ENCODE measurements at places on chromosomes 3 and 15. TPM values are rescaled to one million over a fixed set of nuclear protein-coding genes. Genes with fewer than 3 reads are reported as not detected.

- DNase-seq, result no peak
Measured at GRCh38 chr3:11204697-11205348, 50.5 kb downstream of the HRH1 start.

- no peak for DNase-seq
Measured at GRCh38 chr15:90581771-90582352, 52.1 kb downstream of the CRTC3 start.

GRCh38 chr15:49741712-49742111, 120.9 kb downstream of the DTWD1 start:
- no peak for DNase-seq

- no peak for DNase-seq
Measured at GRCh38 chr15:62464705-62465104, 299.6 kb upstream of the C2CD4B start.

GRCh38 chr3:15646851-15647511, 45.4 kb downstream of the BTD start:
- DNase-seq, result no peak

- no peak for DNase-seq
Measured at GRCh38 chr3:94293793-94294195, 230.9 kb downstream of the NSUN3 start.

- no peak for DNase-seq
Measured at GRCh38 chr15:101664303-101664913, 12.2 kb upstream of the TM2D3 start.

DNA sequence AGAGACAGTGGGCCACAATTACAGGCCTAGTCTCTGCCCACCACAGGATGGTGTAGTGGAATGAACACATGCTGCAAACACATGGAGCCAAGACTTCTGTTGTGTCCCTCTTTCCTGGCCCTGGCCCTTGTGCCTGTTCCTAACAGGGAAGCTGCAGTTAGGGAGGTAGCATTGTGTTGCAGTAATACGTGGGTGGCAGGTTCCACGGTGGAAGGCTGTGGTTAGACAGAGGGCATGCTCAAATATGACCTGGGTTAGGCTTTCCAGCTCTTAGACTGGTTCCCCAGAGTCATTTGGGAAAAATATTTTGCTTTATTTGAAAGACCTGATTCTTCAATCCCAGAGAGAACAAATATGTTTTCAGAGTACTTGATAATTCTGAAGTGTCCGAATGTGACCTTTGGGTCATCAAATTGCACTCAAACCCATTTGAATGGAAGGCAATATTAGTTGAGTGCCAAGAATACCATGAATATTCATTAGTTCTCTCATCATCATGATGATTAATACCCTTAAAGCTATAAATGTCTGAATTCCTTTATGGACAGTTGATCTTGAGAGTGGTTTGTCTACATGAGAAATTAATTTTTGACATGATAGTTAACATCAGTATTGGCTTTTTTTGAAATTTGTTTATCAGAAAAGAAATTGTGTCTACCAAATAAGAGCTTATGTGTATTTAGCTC, 28.5 kb downstream of the PLAAT1 start:
- DNase-seq, result no peak

DNA sequence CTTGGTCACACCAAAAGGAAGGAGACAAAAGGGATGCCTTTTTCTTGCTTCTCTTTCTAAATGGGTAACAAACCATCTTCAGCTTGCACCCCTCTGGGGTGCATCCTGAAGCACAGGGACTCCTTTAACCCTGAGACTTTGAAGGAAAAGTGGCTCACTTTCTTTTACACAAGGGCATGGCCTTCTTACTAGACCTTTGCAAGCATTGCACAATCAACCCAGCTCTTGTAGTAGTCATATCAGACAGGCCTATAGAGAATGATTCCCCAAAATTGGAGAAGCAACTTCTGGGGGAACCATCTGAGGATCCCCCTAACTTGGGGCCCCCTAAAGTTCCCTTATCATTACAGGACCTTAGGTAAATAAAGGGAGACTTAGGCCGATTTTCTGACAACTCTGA, 56.1 kb upstream of the GK5 start:
- DNase-seq, result no peak

DNA sequence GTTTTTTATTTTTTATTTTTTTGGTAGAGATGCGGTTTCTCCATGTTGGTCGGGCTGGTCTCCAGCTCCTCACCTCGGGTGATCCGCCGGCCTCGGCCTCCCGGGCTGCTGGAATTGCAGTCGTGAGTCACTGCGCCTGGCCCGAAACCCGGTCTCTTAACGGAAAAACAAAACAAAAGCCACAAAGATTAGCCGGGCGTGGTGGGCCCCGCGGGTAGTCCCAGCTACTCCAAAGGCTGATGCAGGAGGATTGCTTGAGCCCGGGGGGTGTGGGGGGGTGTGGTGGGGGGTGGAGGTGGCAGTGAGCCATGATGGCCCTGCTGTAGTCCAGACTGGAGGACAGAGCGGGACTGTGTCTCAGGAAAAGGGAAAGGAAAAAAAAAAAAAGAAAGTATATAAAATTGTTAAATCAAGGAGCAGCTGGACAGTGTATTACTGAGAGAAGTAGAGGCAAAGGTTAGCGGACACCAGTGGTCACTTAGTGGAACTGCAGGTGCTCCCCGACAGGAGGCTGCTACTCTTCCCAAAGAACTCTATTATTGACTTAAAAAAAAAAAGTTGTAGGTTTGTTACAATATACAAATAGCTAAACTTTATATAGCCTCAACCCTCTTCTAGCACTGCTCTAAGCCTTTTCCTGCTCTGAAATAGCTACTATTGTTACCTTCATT, 30.3 kb upstream of the TUBGCP5 start:
- DNase-seq, result no peak

DNA sequence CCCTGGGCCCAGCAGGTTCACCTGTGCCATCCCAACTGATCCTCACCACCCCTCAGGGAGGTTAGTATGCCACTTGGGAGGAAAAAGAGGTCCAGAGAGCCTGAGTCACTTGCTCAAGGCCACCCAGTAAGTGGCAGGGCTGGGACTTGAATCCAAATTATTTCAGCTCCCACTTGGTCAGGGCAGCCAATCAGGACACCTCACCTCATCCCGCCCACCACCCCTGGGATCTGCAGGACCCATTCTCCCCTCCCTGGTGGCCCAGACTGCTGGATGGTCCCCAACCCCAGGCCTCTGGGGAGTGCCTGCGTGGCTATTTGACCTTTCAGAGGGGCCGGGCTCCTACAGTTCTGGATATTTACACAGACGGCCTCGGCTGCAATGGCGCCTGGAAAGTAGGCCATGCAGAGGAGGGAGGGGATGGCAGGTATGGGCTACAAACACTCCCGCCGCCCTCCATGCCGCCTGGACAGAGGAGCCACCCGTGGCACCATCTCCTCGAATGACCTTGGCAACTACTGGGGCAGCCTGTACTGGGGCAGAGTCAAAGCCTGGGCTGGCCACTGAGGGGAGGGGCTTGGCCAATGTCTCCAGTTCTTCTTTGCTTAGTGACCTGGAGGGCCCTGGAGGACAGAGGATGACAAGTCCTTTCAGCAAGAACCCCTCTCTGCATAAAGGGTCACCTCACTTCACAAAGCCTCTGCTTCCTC, 153.6 kb upstream of the LINGO1 start:
- no peak for DNase-seq

- DNase-seq, result no peak
Measured at GRCh38 chr3:101521211-101521701, 8.2 kb upstream of the SENP7 start.

DNA sequence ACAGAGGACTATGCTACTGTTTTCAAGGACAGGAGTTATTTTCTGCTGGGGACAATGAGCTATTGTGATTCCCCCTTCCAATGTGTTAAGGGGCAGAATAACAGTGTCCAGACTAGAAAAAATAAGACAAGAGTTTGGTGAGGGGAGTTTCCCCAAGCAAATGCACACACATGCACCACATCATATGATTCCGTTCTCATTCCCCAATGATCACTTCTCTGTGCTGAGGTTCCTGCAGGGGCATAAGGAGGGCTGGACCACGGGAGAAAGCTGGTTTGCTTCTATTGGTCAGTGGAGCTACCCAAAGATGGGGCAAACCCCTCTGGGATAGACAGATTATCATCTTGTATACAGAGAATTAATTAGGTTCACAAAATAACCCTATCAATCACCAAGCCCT, 80.6 kb downstream of the RBPMS2 start:
- no peak for DNase-seq

GRCh38 chr3:101391413-101391950, 71.1 kb upstream of the IMPG2 start:
- DNase-seq, result no peak

DNA sequence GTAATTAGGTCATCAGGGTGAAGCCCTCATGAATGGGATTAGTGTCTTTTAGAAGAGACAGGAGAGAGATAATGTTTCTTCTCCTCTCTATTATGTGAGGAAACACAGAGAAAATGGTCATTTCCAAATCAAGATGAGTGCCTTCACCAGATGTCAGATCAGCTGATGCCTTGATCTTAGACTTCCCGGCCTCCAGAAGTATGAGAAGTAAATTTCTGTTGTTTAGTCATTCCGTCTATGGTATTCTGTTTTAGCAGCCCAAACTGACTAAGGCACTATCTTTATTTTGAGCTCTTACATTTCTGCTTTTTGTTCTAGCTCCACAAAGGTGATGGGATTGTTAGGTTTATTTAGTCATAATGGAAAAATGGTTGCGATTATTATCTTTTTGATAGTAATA, 273.2 kb upstream of the GADL1 start:
- no peak for DNase-seq

DNA sequence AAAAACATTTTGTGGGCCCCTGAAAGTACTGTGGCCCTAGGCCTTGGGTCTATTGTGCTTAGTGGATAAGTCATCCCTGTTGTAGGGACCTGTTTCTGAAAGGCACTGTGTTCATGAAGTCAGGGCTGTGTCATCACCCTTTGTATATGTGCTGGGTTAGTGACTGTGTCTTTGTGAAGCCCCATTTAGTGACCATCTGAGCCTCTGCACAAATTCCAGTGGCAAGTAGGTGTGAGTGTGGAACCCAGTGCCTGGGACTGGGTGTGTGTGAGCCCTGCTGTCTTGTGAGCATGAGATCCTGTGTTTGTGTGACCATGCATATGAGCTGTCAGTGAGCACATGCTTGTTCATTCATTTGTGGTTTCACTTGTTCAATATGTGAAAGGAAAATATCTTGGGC, 1.2 kb upstream of the HYAL1 start:
- no peak for DNase-seq

DNA sequence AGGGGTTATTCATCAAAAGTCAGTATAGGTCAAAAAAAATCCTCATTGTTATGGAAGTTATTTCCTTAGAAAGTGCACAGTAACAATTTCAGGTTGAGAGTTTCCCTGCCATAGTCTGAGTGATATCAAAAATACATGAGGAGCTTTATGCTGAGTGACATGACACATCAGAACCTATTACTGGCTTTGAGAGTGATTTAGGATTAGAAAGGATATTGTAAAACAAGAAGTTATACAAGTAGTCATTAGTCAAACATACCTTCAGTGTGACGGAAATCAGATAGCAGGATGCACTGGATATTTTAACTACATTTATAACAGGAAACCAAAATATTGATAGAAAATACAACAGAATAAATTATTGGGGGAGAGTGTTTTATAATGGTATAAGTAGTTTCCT, 471.1 kb downstream of the VGLL3 start:
- DNase-seq, result no peak

DNA sequence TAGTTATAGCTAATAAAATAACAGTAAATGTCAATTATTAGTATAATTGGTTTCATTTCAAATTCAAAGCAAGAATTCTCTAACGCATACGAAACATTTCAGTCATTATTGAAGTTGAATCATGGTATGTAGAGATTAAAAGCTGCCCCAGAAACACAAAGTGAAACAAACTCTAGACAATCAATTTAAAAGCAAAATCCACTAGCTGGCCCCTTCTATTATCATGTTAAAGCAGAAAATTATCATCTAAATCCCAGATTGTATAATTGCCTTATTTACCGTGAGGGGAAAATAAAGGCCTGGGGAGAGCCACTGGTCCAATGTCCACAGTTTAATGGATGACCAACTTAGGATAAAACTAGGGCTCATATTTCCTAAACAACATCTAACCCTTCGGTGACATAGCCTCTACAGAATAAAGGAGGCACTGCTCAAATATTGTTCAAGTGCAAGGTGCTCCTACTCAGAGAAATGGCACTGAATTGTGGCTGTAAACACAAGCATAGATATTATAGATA, 110.9 kb upstream of the THRB start:
- DNase-seq, result no peak

DNA sequence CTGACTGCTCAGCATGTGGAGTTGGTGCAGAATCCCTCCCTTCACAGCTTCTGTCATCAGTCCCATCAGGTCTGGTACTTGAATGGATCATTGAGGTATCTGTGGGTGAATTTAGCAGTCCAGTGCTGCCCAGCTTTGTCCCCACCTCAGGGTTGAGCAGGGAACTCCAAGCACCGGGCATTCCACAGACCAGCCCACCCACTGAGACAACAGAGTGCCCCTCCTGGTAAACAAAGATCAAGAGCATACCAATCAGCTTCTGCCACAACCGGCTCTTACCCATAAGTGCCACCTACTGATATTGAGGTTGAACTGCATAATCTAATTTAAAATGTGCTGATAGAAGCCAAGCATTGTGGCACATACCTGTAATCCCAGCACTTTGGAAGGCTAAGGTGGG, 57.1 kb upstream of the FXR1 start:
- DNase-seq, result no peak

DNA sequence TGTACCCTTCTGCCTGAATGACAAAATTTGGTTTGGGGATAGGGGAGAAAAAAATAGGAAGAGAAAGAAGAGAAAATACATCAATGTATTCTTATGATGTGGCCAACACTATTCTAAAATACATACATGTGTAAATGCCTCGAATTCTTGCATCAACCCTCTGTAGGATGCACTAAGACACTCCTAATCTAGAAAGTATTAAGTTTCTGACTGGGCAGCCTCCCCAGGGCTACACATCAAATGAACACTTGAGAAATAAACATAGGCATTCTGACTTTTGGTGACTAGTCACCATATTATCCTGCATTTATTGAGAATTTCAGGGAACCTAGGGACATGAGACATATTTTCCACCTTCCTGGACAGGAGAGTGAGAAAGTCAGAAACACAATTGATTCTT, 109.2 kb downstream of the CPNE4 start:
- DNase-seq, result no peak

BUB1B gene
- total RNA-seq, result 107 TPM

ASB14 gene
- not detected for total RNA-seq

IQCF5 gene
- total RNA-seq, result not detected

GNAT1 gene
- not detected for total RNA-seq

IFT122 gene
- total RNA-seq, result 15.6 TPM

GOLGA6L25 gene
- not detected for total RNA-seq

IL16 gene
- total RNA-seq, result 118 TPM

LRRC49 gene
- not detected for total RNA-seq

PP2D1 gene
- not detected for total RNA-seq

MCF2L2 gene
- 11.4 TPM for total RNA-seq

RETNLB gene
- total RNA-seq, result not detected
